ENCODE measurements at places on chromosomes 6 and 20.
A peak's percentile ranks its signal among the peaks of the same experiment; 100 is the strongest.

- DNase-seq: no peak
Observed at GRCh38 chr6:147023148-147023547, 181.1 kb upstream of the STXBP5 start.

DNA sequence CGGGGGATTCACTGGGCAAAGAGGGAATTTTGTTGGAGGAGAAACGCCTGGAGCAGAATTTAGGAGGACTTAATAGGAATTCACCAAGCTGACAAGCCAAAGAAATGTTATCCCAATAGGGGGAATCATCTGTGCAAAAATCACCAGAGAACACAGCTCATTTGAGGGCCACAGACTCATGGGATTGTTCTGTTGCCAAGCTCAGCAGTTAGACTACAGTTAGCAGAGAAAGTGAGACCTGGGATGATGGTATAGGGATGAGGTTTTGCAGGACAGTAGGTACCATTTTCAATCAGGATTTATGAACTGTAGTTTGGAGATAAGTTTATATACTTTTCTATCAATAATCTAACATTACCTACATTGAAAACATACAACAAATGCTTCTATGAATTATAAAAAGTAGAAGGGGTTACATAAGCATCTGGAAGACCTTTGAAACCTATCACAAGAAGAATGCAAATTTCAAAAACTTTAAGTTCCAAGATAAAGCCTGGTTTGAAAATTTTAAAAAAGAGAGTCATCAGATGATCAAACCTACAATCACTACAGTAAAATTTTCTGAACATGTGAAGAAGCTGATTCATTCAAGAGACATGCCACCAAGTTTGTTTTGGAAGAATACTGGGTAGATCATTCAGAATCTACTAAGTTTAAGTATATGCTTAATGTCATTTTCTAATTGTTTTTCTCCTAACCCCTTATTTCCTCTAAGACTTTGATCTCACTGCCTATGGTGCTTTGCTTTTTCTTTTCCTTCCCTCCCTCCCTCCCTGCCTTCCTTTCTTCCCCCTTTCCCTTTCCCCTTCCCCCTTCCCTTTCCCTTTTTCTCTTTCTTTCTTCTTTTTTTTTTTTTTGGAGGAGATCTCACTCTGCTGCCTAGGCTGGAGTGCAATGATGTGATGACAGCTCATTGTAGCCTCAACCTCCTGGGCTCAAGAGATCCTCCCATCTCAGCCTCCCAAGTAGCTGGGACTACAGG is 81.5 kb downstream of the KIF13A start:
- DNase-seq: no peak

DNA sequence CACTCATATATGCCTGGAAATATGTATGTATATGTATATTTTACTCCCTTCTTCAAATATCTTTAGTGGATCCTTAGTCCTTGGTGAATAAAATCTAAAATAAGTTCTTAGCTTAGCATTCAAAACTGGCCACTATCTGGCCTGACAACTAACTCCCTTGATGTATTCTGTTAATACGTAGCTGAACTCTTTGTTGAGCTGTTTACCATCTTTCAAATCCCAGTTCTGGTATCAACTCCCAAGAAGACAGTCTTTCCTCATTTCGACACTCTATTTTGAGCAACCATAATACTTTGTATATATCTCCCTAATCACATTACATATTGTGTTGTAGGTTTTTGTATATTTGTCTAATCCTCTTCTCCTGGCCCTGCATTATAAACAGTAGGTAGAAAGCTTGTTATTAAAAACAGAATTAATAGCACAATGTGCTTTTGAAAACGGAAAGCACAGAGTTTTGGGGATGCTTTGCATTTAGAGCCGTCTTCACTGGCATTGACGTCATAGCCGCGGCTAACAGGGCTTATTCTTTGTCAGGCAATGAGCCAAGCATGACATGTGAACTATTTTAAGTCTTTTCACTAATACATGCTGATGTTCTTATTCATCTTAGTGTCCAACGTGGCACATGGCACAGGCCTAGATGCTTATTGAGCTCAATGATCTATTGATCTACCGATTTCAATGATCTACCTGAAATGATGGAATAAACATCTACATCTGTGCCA is 47.2 kb upstream of the CCN2 start:
- DNase-seq: no peak

DNA sequence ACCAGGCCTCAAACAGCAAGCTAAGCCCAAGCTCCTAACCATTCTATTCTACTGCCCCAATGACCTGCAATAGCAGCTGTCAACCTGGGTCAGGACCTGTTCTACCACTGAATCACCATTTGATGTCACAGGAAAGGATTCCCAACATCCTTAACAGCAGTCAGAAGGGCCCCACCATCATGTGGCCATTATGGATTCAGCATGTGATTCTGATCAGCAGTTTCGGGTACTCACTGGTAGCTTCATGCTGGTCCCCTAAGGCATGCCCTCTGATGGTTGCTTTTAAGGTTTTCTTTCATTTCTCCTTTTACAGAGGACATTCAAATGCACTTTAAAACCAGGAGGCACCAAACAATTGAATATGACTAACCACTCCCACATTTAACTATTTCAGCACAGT is 37.3 kb upstream of the MAP7 start:
- DNase-seq: no peak

- no peak for DNase-seq
Observed at GRCh38 chr20:14219801-14220461, 117.5 kb downstream of the FLRT3 start.

GRCh38 chr20:40899344-40899743 is 129.3 kb upstream of the TOP1 start:
- DNase-seq: no peak

GRCh38 chr6:52522151-52522626 is 54.7 kb downstream of the TRAM2 start:
- no peak for DNase-seq

GRCh38 chr20:59814840-59815340 is 118.5 kb downstream of the SYCP2 start:
- DNase-seq: no peak

DNA sequence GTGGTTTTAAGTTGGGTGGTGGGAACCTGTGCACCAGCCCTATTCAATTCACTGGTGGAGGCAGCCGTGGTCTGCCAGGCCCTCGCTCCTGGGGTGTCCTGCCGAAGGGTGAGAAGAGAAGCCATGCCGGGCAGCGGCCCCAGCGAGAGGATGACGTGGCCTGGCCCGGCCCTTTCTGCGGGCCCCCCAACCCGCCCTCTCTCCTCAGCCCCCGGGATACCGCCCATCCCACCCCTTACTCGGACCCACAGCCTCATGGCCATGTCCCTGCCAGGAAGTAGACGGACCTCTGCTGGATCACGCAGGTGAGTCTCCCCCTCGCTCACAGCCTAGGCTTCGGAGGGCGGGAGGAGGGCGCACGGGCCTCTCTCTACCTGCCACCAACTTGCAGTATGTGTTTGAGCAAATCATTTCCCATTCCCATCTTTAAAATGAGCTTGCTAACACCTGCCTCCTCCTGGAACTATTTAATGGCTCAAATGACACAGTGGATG is 30.1 kb downstream of the SNPH start:
- no peak for DNase-seq

GRCh38 chr6:87820343-87820984 is 118.4 kb upstream of the AKIRIN2 start:
- no peak for DNase-seq

DNA sequence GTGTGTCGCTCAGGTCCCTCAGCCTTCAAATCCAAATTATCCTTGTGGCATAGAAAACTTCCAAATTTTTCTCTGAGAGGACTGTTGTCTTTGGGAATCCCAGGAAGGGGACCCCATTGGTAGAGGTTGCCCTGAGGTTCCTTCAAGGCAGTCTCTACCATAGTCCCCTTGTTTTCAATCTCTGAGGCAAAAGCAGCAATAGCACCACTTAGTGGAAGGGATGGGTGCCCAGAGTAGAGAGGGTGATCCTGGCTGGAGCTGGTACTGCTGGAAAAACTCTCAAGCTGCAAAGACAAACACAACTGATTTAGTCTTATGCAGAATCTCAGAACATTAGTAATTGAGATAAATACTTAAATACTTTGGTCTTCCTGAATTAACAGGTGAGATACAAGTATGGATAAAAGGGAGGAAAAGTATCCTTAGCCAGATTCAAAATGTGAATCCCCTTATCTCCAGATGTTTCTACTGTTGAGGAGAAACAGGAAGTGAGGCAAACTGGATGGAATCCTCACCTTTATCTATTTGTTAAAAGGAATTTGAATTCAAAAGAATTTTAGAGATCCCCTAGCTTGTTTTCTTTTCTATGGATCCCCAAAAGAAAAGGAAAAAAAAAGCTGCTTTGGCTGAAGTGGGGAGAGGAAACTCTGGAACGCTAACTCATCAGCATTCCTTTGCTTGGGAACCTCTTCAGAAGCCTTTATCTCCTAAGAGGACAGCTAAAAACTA is 13.4 kb downstream of the ZNF318 start:
- no peak for DNase-seq

- DNase-seq: no peak
Observed at GRCh38 chr6:118042855-118043254, 135.8 kb downstream of the SLC35F1 start.

DNA sequence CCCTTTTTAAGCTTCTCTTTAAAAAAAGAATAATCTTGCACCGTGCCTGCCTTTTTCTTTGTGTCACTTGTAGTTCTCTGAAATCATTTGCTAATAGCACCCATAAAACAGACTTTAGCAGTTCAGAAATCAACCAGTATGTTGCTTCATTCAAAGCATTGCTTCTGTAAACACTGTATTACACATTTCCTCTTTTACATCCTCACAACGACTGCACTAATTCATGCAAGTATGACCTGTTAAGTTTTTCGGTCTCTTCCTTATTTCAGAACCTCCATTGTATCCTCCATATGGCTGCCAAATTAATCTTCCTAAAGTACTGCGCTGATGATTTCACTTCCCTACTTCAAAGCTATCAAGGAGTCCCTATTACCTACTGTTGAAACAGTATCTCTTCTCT is 142.9 kb upstream of the RNF217 start:
- DNase-seq: no peak

- no peak for DNase-seq
Observed at GRCh38 chr6:95413789-95414188, 163.5 kb upstream of the MANEA start.

DNA sequence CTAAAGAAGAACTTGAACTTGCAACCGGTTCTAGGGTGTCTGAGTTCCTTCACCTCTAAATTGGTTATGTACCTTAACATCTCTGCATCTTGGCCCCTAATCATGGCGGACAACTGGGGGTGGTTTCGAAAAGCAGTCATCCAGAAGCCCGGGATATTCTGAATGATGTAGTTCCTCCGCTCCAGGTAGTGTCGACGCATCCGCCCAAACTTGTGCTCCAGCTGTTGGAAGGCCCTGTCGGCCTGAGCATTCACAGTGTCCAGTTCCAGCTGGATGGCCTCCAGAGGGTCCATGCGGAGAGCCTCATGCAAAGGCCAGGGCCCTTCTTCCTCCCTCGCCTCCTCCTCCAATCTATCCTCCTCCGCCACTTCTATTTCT is 887 bp downstream of the TSPYL1 start:
- DNase-seq: peak; percentile 15

- no peak for DNase-seq
Observed at GRCh38 chr20:58064411-58065010, 163.9 kb downstream of the ANKRD60 start.

GRCh38 chr20:15333170-15333569 is 995.8 kb upstream of the FLRT3 start:
- DNase-seq: no peak

DNA sequence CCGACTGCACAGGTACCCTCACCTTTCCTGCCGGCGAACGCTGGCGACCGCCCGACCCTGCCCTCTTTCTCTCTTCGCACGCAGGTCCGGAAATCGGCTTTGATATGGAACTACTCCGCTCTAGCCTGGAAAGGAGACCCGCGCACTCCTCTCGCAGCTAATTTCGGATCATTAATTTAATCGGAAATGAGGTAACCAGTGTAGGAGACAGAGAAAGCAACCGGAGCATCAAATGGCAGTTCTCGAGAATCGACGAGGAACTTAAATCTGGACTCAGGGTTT is 949 bp upstream of the ATXN1 start:
- no peak for DNase-seq

DNA sequence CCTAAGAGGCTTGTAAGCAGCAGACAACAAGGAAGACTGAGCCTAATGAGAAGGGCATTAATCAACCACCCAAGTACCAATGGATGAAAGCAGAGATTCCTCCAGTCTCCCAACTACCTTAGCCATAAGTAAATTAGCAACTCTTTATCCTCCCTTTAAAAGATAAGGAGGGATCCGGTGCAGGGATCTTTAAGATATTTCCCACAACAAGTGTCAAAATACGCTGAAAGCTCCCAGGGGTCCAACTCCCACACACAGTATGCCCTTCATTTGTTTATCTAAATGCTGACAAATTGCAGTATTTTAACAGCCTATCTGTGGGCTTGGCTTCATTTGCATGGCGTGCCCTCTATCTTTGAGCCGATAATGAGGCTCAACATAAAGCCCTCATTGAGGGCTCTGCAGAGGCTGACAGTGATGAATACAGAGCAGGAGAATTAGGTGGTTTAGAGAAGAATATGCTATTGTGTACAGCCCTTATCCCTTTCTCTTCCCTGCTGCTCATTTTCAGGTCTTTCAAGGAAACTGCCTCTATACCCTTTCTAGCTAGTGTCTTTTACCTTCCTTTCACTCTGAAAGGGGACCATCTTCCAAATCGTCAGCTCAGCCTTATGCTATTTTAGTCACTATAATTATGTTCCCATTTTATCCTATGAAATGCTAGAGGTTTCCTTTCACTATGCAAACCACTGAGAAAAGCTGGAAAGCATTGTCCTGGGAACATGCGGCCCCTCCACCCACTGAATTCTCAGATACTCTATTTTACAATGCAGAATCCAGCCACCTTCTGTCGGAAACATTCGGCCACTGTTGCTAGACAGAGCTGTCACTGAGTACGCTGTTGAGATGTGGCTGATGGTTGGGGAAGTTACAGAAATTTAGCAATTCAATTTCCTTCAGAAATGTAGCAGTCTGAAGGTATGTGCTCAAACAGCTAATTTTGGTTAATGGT is 575.2 kb upstream of the JAG1 start:
- no peak for DNase-seq

GRCh38 chr20:39855056-39855455 is 834.0 kb downstream of the MAFB start:
- DNase-seq: no peak

DNA sequence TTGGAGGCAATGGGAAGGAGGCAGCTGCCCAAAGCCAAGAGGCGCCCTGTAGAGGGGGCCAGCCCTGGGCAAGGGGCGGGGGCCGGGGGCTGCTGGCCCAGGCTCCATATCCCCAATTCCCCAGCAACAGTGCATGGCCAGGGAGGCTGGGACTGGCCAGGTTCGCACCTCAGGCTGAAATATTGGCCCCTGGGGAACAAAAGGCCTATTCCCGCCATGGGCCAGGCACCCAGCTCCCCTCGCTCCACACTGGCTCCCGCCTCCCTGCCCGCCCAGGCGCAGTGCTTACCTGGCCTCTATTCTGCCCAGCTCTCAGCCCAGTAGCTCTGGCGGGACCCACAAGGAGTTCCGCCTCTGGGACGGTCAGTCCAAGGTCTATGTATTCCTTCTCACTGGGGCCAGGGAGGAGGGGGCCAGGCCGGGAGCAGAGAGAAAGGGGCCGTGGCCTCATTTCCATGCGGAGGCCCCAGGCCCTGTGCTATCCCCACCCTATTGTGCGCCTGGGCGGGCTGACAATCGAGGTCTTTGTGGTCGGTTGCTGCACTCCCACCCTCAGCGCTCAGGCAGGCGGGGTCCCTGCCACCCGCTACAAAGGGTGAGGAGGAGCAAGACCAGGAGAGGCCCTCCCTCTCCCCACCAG is 42.3 kb downstream of the YTHDF1 start:
- no peak for DNase-seq

Data from stimulated activated CD4-positive, alpha-beta T cell treated with anti-CD3 and anti-CD28 coated beads, Interleukin-2, amount 100 ng/mL, for 48 hours (primary cell).